ENCODE measurements at places on chromosomes 7 and 10.

DNA sequence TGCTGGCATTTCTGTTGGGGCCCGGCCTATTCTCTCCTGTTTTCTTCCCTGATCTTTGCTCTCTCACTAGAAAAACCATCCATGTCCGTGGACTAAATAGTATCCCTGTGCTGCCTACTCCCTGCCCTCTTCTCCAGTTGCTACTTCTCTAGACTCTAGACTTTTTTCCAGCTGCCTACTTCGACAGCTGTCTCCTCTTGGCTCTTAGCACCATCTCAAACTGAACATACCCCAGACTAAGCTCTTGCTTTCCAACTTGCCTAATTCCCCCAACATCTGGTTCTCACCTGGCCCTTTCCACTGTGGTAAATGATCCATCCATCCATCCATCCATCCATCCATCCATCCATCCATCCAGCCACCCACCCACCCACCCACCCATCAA is 19.5 kb downstream of the ADCYAP1R1 start:
- no peak for DNase-seq

DNA sequence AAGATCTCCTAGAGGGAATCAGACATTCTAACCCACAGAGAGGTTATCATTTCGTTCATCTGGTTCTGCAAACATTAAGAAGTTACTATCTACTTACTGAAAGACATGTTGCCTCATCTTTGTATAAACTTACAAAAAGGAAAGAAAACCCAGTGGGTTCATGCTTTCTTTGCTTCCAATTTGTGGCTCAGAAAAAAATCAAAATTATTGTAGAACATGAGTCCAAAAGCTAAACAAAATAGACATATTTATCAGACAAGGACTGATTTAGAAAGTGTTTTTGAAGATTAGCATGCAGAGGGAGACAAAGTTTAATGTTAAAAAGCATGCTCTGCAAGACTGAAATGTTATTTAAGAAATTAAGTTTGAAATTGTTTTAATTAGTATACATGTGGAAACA is 123.1 kb downstream of the MBL2 start:
- no peak for DNase-seq

DNA sequence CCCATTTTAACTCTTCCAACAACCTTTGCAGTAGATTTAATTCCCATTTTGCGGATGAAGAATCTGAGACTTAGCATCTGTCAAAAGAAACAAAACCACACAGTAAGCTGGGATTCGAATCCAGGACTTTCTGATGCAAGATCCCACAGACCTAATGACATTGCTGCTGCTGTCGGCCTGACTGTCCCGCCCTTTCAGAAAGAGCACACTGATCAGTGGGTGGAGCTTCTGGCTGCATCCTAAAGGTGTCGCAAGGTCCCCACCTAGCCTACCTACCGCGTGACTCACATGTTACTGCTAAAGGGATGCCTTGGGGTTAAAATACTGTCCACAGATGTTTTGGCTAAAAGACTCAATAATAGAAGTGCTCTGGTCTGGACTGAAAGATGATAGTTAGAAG is 134.7 kb downstream of the EMX2 start:
- no peak for DNase-seq

- DNase-seq: no peak
These were observed 17.4 kb downstream of the POLL start for GRCh38 chr10:101570428-101571270.

DNA sequence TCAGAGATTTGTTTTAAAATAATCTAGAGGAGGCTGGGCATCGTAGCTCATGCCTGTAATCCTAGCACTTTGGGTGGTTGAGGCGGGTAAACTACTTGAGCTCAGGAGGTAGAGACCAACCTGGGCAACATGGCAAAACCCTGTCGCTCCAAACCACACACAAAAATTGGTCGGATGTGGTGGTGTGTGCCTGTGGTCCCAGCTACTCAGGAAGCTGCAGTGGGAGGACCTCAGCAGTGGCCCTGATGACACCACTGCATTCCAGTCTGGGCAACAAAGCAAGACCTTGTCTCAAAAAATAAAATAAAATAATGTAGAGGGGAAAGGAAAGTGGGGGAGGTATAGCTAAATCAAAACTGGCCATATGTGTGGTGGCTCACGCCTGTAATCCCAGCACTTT is 13.9 kb upstream of the PPP3CB start:
- DNase-seq: no peak

- no peak for DNase-seq
These were observed 120.6 kb downstream of the SAMD9 start for GRCh38 chr7:92997152-92997551.

DNA sequence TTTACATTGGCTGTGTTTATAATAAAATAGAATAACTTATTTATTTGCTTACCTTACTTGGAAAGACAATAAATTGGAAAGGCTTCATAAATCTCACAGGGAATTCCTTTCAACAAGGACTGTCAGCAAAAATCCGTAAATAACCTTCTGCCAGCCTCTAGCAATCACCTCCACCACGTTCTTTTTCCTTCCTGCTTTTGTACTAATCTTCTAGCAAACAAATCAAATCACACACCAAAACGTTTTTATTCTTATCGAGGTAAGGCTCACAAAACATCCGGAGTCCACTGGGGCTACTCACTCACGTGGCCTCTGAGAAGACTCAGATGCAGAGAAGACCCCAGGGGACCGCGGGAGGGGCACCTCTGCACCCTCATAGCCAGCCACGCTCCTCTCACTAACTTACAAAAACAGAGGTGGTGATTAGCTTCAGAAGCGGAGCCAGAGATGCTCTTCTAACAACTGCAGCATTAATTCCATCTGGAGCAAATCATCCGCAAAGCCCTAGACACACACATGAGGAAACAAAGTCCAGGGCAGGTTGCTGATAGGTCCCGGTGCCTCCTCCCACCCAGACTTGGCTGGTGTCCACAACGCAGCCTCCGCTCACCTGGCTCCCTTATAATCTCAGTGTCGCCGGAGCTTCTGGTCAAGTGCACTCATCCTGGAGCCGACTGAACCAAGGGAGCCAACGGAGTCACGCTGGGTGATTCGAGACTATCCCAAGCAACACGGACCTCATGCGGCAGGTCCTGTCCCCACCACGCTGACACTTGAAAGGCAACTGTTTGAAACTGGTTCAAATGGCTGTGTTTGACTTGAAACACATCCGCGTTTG is 22.5 kb downstream of the CTBP2 start:
- no peak for DNase-seq

DNA sequence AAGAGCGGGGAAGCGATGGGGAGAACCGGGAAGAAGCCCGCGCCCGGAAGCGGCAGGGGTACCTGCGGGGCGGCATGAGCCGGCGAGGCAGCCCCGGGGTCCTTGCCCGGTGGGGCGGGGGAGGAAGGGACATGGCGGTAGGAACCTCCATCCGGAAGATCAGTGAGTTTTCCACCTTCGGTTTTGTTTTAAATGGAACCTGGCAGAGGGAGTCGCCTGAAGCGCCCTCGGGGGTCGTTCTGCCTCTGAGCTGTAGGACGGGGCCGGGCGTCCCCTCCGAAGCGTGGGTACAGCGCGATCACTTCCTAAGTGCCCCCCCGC is 471 bp downstream of the PFKP start:
- no peak for DNase-seq

GRCh38 chr10:66862687-66863258 is 63.1 kb upstream of the LRRTM3 start:
- no peak for DNase-seq

DNA sequence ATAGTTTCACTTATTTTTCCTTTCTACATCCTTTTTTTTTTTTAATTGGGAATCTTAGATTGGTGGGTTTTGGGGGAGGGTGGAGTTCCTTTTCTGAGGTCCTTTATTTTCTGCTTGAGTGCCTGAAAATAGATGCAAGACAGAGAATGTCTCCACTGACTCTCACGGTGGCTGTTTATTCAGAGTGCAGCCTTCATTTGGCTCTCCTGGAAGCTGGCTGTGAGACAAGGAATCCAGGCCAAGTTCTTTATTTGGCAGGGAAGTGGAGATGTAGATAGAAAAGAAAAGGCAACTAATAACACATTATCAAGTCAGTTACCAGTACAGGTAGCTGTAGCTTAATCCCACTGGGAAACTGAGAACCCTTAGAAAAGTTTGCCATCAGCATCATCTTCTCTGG is 118.6 kb downstream of the CNTNAP2 start:
- no peak for DNase-seq

GRCh38 chr7:80589631-80590030 is 48.8 kb upstream of the CD36 start:
- DNase-seq: no peak

DNA sequence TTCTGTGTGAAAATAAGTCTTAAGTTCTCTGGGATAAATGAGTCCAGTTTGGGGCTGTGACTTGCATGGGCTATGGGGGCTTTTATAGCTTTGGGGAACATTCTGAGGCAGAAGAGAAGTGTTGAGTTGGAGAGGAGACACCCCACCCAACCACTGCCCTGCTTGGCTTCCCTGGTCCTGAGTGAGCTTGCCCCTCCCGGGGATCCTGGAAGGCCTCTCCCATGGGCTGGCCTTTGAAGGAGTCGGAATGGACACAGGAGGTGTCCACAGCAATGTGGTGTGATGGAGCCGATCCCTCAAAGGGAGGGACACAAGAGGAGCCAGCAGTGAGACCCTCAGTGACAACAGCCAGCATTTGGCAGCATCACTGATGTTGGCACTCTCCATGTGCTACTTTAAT is 89.8 kb downstream of the GLRX3 start:
- DNase-seq: no peak

DNA sequence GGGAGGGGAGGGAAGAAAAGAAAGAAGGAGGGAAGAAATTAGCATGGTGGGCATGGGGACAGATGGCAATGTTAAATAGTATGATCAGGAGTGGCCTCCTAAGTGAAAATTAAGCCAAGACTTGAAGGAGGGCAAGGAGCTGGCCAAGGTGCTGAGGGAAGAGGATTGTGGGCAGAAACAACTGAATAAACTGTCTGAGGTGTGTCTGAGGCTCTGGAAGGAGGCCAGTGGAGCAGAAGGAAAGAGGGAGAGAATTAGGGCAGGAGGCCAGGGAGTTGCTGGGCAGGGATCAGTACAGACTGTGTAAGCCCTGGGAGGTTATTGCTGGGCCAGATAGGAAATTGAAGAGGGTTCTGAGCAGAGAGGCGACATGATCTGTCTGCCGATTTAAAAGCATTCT is 40.6 kb upstream of the VKORC1L1 start:
- no peak for DNase-seq

DNA sequence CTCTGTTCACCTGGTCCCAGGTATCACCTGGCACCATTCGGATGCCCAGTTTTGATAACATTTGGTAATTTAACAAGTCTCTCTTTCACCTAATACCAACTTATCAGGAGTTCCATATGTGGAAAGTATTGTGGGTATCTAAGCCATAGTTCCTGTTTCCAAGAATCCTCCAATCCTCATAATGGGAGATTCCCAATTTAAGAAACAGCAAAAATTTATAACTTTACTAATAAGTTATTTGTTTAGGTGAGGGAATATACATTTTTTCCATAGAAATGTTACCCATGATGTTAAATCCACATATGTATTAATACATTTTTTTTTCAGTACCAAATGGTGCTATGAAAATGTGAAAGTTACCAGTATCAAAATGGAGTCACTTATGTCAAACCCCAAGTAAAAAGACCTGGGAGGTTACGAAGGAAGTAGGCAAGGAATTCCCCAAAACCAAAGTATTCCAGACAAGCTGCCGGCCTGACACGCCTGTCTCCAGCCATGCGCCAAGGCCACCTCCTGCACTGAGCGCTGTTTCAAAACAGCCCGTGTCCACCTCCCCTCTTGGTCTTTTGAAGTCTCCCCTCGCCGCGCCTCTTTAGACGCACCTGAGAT is 44.8 kb downstream of the PRKCQ start:
- DNase-seq: no peak

DNA sequence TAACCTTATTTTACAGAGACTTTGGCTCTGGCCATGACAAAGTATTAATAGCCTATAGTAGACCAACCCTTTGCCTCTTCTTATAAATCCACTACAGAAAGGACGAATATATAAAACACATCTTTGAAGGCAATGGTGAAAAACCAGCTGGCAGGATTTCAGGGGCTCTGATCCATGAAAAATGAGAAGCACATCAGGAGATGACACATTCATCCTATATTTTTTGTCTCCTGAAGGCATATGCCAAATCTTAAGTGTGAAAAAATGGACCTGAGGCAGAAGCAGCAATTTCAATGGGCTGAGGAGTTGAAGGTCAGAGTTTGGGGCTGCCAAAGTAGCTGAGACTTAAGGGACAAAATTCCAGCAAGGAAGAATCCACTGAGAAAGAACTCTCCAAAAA is 14.4 kb downstream of the RNF216 start:
- DNase-seq: no peak

- no peak for DNase-seq
These were observed 81.1 kb downstream of the PALS2 start for GRCh38 chr7:24654305-24654704.

DNA sequence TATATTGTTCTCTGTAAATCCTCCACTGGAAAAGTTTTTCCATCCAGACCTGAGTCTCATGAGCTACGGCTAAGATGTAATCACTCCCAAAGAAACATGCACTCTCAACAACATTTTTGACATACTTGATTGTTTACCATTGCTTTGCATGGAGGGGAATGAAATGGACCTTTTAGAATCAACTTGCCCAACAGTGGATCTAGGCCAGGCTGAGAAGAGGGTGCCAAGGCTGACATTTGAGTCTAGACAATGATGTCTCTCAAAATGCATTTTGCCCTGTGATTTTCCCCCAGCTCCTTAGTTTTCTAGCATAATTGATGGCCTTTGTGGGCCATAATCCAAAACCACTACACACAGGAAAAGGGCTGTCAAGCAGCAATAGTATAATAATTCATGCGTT is 297.9 kb upstream of the KLF6 start:
- no peak for DNase-seq

GRCh38 chr7:135147899-135148721 is at the start of gene TMEM140:
TMEM140 (plus strand) TSS chr7:135148072; CDS start chr7:135164442, 16,370 bp downstream.
- DNase-seq: no peak

DNA sequence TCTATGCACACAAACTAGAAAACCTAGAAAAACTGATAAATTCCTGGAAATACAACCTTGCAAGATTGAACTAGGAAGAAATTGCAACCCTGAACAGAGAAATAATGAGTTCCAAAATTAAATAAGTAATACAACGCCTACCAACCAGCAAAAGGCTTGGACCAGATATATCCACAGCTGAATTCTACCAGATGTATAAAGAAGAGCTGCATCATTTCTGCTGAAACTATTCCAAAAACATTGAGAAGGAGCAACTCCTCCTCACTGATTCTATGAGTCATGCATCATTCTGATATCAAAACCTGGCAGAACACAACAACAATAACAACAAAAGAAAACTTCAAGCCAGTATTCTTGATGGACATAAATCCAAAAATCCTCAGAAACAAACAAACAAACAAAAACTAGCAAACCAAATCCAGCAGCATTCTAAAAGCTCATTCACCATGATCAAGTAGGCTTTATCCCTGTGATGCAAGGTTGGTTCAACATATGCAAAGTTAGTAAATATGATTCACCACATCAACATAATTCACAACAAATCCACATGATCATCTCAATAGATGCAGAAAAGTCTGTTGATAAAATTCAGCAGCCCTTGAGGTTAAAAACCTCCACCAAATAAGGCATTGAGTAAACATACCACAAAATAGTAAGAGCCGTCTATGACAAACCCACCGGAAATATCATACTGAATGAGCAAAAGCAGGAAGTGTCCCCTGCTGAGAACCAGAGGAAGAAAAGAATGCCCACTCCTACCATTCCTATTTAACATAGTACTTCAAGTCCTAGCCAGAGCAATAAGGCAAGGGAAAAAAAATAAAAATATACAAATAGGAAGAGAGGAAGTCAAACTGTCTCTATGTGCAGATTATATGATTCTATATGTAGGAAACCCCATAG is 98.2 kb downstream of the PCDH15 start:
- no peak for DNase-seq

All from heart right ventricle (tissue), 16 donors.